ENCODE measurements at places on chromosomes 12 and 14.
A peak's percentile ranks its signal among the peaks of the same experiment; 100 is the strongest.

DNA sequence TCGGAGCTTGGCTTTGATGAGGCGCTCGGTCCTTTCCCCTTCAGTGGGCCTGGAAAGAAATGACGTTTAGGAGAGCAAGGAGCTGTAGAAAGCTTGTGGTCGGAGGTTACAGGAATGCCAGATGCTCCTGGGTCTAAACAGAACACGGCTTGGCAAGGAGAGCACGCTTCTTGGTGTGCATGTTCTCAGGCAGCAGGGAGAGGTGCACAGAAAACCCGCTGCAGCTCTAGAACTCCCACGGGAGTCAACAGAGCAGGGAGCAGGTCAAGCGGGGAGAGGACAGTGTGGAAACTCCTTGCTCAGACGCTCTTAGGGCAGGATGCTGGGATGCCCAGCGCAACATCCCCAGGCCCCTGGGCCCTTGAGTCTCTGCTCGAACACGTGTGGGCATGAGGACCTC lies 51.0 kb downstream of the SSH1 start:
- DNase-seq, result no peak

GRCh38 chr12:48927261-48927660 lies 2.0 kb upstream of the FKBP11 start:
- DNase-seq, result no peak

GRCh38 chr12:103881261-103881660 lies 40.2 kb upstream of the NT5DC3 start:
- no peak for DNase-seq

- DNase-seq, result no peak
Measured at GRCh38 chr14:33855672-33856071, 95.2 kb downstream of the EGLN3 start.

DNA sequence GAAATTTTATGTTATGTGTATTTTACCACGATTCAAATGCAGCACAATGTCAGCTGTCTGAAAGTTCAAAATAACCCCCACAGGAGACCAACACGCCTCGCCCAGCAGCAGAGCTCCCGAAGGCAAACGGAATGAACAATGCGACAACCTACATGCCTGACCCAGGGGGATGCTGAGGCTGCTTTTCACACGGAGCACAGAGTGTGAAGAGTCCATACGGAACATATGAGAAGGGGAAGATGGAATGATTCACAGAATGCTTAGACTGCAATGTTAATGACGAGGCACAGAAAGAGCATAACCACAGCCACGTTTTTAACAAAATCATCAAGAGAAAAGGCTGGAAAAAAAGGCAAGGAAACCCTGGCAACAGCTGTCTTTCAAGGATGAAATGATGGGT lies 22.6 kb downstream of the ZFYVE21 start:
- DNase-seq, result no peak

GRCh38 chr12:85007836-85008235 lies 28.2 kb downstream of the TSPAN19 start:
- no peak for DNase-seq

GRCh38 chr14:103862393-103862782 lies 15.0 kb upstream of the PPP1R13B start:
- DNase-seq, result no peak

DNA sequence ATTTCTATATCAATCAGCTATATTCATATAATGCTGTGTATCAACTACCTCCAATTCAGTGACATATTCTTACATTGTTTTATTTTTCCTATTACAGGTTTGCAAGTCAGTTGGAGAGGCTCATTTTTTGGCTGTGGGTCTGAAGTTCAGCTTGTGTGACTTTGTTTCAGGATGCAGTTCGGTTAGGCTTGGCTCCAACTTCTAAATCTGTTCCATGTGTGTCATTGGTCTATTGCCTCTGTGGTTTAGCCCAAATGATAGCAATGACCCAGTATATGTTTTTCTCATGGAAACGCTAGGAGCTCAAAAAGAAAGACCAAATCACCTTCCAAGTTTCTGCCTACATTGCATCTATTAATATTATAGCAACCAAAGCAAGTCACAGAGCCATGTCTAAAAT lies 848.6 kb upstream of the LRFN5 start:
- no peak for DNase-seq

DNA sequence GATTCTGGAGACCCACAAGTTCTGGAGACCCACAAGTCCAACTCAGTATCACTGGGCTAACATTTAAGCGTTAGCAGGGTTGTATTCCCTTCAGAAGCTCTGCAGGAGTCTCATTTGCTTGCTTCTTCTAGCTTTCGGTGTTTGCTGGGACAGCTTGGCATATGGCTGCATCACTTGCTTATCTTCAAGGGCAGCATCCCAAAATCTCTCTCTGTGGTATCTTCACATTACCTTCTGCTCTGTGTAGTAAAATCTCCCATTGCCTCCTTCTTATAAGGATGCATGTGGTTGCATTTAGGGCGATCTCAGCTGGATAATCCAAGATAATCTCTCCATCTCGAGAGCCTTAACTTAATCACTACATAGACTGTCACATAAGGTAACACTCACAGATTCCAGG lies 7.3 kb upstream of the CNTN1 start:
- no peak for DNase-seq

DNA sequence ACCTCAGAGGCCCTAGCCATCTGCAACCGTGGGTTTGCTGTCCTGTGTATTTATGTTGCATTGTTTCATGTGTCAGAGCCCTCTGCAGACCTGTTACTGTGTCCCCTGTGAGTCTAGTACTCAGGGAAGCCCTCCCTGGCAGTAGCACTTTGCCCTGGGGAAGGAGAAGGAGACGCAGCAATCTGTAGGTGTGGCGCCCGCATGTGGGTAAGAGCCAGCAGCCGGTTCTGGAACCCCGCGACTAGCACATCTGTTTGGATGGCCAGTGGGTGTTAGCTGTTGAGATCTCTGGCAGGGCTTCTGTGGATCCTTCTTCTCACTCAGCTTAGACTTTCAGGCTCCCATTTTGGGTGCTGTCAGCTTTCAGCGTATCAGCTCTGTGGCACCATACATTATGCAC lies 57.0 kb downstream of the TECPR2 start:
- DNase-seq, result no peak

DNA sequence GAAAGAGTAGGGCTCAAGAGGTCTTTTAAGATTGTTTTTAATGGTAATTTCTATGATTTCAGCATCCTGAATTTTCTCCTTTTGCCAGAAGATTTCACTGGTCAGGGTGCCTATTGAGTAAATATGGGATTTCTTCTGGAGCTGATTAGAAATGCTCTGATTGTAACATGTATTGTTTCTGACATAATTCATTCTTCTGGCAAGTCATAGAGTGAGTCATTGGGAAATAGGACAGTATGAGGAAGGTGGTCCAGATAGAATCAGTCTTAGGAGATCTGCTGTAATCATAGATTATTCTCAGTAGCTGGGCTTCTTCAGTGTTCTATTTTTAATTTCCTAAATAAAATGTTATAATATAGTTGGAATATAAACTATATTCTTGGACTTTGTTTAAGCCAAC lies 182.0 kb upstream of the NAV3 start:
- DNase-seq, result no peak

- no peak for DNase-seq
Measured at GRCh38 chr14:50023671-50024490, 92.5 kb downstream of the VCPKMT start.

DNA sequence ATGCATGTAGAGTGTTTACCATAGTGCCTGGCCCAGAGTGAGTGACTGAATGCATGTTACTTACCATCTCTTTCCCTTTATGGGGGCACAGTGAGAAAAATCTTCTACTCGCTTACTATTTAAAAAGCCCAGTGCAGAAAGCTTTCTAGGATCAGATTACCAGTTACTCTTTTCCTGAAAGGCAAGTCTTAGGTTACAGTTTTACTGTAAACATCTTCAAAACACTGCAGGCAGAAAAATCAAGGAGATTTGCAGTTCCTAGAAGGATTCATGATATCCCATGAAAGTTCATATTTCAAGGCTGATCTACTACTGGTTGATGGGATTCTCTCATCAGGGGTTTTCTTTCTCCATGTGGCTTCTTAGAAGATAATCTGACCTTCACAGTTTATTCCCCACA lies 29.3 kb upstream of the DAAM1 start:
- no peak for DNase-seq

GRCh38 chr12:54126696-54127537 lies 61.9 kb downstream of the SMUG1 start:
- peak; percentile 59 for DNase-seq

DNA sequence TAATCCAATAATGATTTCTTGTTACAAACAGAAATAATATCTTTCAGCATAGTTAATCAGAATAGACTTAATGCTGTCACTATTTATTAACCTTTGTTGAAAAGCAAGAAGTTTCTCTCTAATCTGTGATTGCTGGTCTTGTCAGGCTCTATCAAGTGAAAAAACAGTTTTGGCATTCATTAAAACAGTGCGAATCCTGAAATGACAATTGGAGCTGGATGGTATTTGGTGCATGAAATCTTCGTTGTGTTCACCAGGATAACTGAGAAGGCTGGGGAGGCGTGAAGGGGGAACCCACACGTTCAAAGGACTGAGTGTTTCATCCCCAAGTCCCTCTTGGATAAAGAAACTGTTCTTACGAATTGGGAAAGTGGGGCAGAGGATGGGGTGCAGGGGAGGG lies 190.2 kb upstream of the MYL2 start:
- DNase-seq, result no peak

- DNase-seq, result no peak
Measured at GRCh38 chr12:103547376-103547775, 39.7 kb upstream of the STAB2 start.

GRCh38 chr14:59334253-59334652 lies 130.9 kb downstream of the GPR135 start:
- no peak for DNase-seq

DNA sequence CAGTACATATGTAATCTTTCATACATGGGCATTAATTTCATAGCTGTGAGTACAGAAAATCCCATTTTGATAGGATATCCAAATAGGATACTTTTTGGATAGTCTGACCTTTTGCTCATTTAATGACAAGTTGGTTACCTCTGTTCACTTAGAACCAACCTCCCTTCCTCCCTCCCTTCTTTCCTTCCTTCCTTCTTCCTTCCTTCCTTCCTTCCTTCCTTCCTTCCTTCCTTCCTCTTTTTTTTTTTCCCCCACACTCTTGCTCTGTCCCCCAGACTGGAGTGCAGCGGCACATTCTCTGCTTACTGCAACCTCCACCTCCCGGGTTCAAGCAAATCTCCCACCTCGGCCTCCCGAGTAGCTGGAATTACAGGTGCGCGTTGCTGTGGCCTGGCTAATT lies 162.9 kb downstream of the FUT8 start:
- DNase-seq, result no peak

DNA sequence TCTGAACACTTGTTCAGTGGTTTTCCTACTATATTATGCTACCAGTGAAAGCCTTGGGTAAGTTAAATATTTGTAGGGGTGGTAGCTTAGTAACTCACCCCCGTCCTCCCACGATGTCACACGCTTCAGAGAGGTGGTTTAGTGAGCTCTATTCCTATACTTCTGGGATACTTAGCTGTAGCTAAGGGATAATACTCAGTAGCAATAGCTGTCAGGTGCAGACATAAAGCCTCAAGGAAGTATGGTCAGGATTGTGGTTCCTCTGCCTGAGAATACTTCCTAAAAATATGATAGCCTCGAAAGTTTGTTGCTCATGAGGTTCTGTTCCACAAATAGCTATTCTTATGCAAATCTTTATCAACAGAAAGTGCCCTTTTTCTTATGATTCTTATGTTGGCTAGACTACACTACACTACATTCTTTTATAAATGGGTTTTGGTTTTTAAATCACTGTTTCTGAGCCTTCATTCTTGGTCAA lies 11.9 kb downstream of the DLST start:
- no peak for DNase-seq

- no peak for DNase-seq
Measured at GRCh38 chr12:30908722-30909348, 17.7 kb upstream of the TSPAN11 start.

DNA sequence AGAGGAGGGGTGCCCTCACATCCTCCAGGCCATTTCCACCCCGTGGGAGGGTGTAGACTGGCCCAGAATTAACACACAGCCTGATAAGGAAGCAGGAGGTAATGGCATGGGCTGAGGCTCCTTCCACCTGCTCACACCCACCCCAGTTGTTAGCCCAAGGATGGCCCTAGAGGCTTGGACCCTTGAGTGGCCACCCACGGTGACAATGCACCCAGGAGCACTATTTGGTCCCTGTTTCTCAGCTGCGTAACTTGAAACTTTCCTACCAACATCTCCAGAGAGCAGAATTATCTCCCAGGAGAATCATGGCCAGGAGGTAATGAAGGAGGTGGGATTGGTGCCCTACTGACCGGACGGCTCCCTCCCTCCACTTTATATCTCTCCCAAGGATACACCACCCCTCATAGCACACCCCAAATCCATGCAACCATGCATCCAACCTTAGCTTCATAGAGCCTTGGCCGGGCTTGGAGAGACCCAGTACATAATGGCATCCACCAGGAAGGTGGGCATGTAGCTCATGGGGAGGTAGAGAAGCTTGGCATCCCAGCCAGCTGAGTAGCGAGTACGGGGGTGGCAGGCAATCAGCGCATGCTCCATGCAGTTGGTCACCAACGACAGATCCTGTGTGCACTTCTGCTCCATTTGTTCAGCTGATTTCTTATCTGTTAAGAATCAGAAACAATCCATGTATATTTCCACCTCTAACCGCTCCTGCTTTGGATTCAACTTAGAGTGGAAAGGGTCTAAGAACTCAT lies 5.6 kb downstream of the RDH16 start:
- no peak for DNase-seq

- DNase-seq, result peak; percentile 68
Measured at GRCh38 chr12:69688471-69689427, 10.4 kb downstream of the BEST3 start.

- DNase-seq, result no peak
Measured at GRCh38 chr12:12946686-12947355, 5.1 kb downstream of the GPRC5D start.

DNA sequence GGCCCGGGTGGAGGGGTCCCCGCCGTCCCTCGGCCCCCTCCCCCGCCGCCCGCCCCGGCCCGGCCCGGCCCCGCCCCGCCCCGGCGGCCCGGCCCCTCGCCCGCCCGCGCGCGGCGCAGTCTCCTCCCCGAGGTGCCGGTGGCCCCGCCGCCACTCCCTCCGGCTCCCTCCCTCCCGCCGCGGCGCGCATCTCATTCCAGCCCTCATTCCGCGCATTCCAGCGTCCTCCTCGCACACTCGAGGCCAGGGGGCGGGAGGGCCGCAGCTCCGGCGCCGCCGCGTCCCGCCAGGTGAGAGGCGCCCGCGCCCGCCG lies at the start of gene TEAD4:
TEAD4 (plus strand) TSS at position 206 of the 313 bp plus-strand sequence.
- peak; percentile 71 for DNase-seq

GRCh38 chr14:30020687-30021086 lies 93.0 kb upstream of the PRKD1 start:
- no peak for DNase-seq

GRCh38 chr12:7787574-7788293 lies 1.5 kb upstream of the NANOG start:
- DNase-seq, result no peak

DNA sequence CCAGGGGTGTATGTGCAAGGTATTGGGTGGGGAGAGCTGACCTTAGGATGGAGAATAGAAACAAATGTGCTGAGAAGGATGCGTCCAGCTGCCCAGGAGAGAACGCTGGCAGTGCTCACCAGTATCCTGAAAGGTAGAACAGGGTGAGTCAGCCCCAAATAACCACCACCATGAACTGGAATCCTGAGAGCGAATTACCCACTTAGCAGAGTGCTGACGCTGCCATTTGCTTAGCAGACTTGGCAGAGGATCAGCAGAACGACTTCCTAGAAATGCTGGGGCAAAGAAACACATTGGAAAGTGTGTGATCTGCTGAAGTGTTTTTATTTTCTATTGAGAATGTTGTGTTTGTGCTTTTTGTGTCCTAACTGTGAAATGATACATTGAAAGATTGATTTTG lies 213.6 kb downstream of the ADGRD1 start:
- DNase-seq, result peak; percentile 37

GRCh38 chr14:21093018-21093417 lies 5.4 kb downstream of the ZNF219 start:
- no peak for DNase-seq

GRCh38 chr12:48069241-48069640 lies 36.6 kb downstream of the SENP1 start:
- no peak for DNase-seq
